ENCODE measurements at places on chromosomes 2 and 18.

- DNase-seq = no peak
Observed at GRCh38 chr2:142445023-142445422, 314.2 kb upstream of the LRP1B start.

- DNase-seq = no peak
Observed at GRCh38 chr2:238398577-238398976, 28.1 kb upstream of the ASB1 start.

DNA sequence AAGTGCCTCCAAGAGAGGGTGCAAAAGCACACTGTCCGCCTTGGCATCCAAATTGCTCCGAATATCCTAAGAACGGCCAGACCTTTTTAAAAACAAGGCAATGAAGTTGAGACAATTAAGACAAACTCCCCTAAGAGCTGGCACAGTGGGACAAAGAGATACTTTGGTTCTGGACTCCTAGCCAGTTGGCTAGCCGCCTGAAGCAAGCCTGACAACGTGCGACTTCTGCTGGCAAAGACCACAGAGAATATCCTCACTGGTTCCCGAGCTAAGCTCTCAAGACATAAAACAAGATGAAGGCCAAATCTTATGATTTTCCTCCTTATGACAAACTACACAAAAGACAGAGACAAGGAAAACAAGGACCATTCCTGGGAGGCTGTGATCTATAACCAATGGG is 32.7 kb downstream of the CHRNA1 start:
- no peak for DNase-seq

DNA sequence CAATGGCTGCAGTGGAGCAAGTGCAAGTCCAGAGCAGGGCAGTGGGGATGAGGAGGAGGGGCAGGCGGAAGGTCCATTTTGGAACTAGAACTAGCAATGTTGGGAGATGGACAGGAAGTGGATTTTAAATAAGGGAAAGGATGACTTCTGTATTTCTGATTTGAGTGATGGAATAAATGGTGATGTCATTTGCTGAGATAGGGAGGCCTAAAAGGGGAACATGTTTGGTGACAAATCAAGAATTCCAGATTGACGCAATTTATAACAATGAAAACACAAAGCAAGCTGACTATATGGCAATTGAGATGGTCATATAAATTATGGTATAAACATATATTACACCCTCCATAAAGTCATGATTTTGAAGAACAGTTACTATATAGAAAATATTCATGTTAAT is 209.3 kb downstream of the SS18 start:
- DNase-seq = no peak

DNA sequence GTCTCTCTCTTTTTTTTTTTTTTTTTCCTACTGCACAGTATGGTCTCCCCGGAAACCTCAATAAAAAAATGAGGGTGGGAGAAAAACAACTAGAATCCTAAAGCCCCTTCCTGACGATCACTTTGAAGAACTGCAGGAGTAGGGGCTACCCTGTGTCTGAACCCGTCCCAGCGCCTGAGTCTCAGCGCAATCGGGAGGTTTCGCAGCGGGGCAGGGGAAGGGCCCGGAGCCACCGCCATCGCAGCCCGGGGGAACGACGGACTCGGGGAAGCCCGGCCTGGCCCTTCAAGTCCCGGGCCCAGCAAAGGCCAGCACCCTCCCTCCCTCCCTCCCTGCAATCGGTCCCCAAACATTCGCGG is 411 bp downstream of the NARS1 start:
- no peak for DNase-seq

DNA sequence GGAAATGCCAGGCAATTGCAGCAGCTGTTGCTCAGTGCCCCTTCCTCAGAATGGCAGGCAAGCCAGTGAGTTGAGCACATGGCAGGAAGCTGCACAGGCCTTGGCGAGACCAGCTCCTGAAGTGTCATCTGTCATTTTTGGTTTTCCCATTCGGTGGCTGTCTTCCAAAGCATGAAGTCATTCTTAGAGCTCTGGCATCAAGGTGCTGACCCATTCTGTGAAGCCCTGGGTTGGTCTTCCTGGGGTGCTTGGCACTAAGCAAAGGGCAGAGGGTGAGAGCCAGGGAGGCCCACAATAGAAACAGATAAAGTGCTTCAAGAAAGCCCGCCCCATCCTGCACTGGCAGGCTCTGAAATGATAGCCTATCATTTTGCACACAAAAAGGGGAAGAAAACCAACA is 150.5 kb downstream of the VAPA start:
- no peak for DNase-seq

GRCh38 chr2:11995456-11995855 is 249.0 kb downstream of the LPIN1 start:
- DNase-seq = no peak

GRCh38 chr18:27239669-27240068 is 54.6 kb upstream of the CHST9 start:
- no peak for DNase-seq

Measured in HL-60 (cell line).